Natural killer cell (primary cell): ENCODE measurements at places on chromosomes 4 and X. TPM values are rescaled to one million over a fixed set of nuclear protein-coding genes. Genes with fewer than 3 reads are reported as not detected.
A peak's percentile ranks its signal among the peaks of the same experiment; 100 is the strongest.

DNA sequence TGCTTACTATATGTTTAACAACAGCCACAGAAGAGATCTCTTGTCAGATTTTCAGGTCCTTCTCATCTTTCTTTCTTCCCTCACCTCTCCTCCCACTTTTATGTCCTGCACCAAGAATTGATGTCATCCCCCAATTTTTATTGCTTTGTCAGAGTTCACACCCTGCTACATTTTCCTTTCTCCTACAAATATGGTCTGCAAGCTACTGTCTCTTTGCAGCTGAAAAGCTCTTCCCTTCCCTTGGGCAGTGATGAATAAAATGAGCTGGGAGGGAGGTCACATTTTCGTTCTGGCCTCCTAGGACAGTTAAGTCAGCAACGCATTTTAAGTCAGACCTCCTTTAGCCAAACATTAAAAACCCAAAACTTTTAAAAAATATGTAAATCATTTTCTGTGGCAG lies 26.7 kb upstream of the VEGFD start:
- no peak for DNase-seq

- no peak for DNase-seq
Observed at GRCh38 chr4:128859887-128860677, 50.6 kb downstream of the JADE1 start.

DNA sequence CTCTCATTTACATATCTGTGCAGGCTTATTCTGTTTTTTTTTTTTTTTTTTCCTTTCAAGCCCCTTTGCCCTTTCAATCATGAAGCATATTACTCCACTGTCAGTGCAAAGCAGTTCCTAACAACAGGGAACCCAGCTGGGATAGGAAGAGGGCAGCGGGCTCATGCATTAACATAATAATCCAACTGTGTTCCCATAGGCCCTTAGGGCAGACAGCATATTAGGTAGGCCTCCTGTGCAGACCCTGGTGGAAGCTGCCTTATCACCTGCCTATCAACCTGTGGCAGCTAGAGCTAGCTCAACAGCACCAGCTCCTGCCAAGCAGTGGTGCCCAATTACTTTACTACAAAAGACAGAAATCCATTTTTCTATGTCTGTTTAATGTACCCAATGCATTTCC lies 49.3 kb downstream of the SLC10A7 start:
- no peak for DNase-seq

Gene CSAG1
- total RNA-seq, result not detected

- DNase-seq, result no peak
Observed at GRCh38 chr4:5746829-5747737, 36.1 kb downstream of the EVC start.

DNA sequence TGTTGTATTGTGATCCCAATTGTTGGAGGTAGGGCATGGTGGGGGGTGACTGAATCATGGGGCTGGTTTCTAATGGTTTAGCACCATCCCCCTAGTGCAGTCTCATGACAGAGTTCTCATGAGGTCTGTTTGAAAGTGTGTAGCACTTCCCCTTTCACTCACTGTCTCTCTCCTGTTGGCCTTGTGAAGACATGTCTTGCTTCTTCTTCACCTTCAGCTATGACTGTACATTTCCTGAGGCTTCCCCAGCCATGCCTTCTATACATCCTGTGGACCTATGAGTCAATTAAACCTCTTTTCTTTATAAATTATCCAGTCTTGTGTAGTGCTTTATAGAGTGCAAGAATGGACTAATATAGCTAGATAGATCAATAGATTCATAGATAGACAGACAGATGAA lies 230.0 kb downstream of the MAGEE1 start:
- DNase-seq, result no peak

GRCh38 chr4:169059306-169060211 lies 49.5 kb upstream of the CBR4 start:
- no peak for DNase-seq

DNA sequence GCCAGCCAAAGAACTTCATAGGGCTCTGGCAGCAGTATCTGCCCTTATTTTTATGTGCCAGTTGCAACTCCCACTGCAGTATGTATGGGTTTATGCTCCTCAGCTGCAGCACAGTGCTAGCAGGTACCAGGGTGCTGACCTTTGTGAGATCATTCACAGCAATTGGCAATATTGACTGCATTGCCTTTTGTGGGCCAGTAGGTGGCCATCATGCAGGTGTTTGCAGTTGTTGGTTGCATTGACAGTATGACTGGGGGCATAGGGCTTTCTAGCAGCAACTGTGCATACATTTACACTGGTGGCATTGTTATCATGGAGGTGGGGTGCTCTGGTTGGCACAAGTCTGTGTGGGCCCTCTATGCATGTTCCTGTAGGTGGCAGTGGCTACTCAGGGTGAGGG lies 42.5 kb downstream of the FAAH2 start:
- DNase-seq, result no peak

GRCh38 chr4:140584439-140584838 lies 15.7 kb upstream of the UCP1 start:
- no peak for DNase-seq

DNA sequence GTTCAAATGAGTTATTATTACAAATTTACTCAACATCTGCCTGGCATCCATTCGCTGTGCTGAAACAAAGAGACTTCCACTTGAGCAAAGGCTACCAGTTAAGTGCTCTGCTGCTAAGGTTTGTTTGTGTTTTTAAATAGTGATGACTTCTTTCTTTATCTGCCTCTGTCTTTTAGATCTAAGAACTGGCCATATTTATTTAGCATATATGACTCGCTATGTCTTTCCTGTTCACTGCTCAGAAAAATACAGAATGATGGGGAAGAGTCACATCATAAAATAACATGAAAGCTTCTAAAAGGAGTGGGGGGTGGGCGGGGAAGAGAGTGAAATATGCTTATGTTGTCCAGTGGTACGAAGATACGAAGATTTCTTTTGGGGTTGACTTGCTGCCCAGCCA lies 322.2 kb downstream of the GPAT3 start:
- DNase-seq, result no peak

- DNase-seq, result peak; percentile 63
Observed at GRCh38 chrX:41116948-41117347, 31.7 kb downstream of the USP9X start.

DNA sequence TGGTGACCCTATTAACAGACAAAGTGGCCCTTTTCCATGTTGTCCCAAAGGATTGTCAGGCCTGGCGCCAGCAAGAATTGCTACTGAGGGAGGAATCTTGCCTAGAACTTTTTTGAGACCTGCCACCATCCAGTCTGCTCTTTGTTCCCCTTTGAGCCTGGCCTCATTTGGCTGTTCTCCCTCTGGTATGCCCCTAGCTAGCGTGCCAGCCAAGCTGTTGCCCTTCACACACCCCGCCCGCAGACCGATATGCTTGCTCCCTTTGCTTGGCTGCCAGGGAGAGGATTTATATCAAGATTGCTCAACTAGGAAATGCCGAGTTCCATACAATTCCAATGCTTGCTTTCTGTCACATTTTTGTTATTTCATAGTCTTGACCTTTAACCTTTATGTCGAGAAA lies 24.4 kb downstream of the IGSF1 start:
- DNase-seq, result no peak

Gene PLCXD1
- 16.6 TPM for total RNA-seq

Gene TCEAL5
- not detected for total RNA-seq

Gene H2BW2
- 0.18 TPM for total RNA-seq

DNA sequence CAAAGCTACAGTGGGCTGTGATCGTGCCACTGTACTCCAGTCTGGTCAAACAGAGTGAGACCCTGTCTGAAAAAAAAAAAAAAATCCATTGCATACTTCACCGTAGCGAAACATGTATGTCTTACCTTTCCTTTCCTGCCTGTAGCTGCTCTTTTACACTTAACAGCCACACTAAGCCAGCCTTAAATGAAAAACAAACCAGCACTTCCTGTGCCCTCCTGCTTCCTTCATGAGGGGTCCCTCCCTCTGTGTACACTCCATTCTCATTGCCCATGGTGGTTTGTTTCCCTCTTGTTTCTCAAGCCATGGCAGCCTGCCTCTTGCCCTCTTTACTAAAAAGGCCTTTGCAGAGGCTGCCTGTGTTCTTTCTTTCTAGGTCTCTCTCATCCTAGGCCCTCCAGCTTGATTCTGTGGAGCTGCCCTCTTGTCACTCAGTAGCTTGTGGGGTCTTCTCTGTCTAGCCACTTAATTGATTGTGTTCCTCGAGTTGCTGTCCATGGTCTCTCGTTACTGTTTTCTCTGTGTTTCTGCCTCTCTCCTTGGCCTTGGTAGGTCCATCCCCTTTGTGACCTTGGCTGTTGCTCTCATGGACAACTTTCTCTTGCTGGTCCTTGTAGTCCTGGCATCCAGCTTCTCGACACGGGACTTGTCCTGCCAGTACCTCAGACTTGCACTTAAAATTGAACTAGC lies 52.1 kb upstream of the MSANTD1 start:
- no peak for DNase-seq

DNA sequence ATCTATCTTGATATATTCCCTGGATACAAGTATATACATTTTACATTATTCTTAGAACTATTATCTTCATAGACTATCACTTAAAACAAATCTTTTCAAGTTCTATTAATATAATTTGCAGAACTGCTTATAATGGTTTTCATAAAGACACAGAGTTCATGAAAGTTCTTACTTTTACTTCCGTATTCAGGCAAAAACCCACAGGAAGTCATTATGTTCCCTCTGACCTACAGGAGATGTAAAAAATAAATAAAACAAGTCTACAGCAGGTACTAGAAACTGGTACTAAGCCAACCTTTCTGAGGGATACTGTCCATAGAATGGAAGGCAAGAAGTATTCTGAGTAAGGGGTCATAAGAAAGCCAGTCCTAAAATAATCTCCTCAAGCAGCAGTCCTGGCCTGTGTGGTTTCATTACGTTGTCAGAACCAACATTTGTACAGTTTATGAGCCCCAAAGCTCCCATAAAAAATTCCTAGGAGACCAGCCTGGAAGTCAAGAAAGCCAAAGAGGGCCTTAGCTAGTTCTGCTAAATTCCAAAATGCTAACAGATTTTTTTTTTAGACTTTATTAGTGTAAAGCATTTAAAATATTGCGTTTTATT lies 68.6 kb downstream of the CAMK2D start:
- DNase-seq, result no peak

- peak; percentile 36 for DNase-seq
Observed at GRCh38 chr4:83083925-83084475, 30.5 kb downstream of the PLAC8 start.

- DNase-seq, result peak; percentile 47
Observed at GRCh38 chr4:27010334-27010940, 149.8 kb downstream of the STIM2 start.

GRCh38 chr4:154658680-154659405 lies 46.4 kb upstream of the FGG start:
- DNase-seq, result no peak

GRCh38 chr4:137627739-137628460 lies 95.6 kb upstream of the PCDH18 start:
- DNase-seq, result no peak

- DNase-seq, result no peak
Observed at GRCh38 chrX:109911046-109911445, 91.9 kb upstream of the TMEM164 start.

Gene BCLAF3
- 20.8 TPM for total RNA-seq

- DNase-seq, result no peak
Observed at GRCh38 chr4:24777536-24778463, 17.6 kb upstream of the SOD3 start.

Gene SERTM2
- total RNA-seq, result not detected

DNA sequence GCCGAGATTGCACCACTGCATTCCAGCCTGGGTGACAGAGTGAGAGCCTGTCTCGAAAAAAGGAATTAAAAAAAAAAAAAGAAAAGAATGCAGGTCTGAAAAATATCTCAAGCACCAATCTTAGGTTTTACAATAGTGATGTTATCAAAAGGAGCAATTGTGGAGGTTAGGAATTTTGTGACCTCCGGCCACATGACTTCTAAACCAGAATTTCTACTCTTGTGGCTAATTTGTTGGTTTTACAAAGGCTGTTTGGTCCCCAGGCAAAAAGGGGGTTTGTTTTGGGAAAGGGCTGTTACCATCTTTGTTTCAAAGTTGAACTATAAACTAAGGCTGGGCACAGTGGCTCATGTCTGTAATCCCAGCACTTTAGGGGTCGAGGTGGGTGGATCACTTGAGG lies 15.4 kb upstream of the ZNF41 start:
- no peak for DNase-seq

DNA sequence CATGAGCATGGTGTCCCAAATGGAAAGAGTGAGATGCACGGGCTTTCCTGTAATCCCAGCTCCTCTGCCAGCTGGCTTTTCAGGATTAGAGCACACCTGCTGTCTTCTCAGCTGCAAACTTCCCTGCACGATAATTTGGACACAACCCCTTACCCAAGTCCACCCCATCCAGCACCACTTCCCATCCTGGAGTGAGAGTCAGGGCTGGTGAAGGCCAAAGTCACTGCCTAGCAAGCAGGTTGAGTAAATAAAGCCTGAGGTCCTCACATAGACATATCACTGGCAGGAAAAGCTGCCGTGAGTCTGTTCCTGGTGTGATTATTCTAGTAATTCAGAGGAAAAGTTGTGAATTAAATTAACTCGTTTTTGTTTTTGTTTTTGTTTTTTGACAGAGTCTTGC lies 113.9 kb upstream of the MBNL3 start:
- DNase-seq, result no peak
